ENCODE measurements at places on chromosomes 3 and 15.

DNA sequence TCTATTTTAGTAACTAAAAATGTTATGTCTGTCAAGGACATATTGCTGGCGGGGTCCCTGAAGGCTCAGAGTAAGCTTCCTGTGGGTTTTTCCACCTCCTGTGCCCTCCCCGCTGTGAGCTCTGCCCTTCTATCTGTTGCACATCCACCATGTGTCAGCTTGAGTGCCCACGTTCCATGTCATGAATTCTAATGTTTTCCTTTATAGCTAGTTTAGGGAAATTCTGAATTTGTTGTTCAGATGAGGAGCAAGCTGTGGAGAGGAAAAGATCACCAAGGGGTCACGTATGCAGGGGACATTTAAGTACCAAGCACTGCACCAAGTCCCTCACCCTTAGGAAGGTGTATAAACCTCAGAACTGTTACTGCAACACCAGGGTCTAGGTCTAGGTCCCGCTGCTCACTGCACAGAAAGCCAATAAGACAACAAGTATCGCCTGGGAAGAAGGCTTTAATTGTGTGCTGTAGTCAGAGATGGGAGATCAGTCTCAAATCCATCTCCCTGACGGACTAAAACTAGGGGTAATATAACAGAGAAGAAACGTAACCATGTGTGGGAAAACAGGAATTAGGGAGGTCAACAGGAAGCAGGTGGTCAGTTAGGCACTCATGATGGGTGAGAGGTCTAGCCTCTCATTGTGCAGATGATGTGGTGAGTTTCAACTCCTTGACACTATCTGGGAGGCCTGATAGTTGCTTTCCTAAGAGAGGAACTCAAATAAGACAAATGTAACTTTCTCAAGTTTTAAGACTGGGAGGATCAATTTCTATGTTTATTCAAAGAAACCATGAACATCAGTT, 9.7 kb downstream of the GP9 start:
- no peak for DNase-seq

DNA sequence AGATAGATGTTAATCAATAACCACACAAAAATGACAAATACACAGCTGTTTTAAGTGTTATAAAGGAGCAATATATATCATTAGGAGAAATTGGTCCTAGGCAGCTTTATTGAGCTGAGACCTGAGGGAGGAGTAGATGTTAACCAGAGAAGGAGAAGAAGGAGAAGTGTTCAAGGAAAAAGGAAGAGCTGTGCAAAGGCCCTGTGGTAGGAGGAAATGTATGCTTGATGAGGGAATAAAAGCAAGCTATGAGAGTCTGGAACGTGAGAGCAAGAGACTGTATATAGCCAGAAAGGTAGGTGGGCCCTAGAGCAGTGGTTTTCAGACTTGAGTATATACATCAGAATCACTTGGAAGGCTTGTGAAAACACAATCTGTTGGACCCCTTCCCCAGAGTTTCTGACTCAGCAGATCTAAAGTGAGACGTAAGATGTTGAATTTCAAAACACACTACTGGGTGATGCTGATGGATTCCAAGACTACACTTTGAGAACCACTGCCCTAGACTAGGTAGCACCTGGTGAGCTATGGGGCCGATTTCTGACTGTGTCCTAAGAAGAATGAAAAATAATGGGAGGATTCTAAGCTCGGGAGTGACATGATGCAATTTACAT, 342.3 kb upstream of the ADAMTS9 start:
- no peak for DNase-seq

DNA sequence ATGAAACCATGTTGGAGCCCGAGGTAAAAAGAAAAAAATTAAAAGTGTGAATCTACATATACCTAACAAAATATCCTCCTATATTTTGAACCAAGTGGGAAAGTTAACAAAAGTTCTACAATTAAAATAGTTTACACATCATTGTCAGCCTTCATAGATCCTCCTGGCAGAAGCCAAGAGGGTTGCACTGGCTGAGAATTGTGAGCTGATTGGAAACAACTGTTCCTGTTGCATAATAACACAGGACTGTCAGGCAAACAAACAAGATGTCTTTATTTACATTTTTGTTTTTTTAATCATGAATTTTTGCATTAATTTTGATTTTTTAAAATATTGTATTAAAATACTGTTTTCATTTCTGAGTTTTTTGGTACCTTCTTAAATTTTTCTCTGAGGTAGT, 215.2 kb upstream of the MME start:
- DNase-seq, result no peak

DNA sequence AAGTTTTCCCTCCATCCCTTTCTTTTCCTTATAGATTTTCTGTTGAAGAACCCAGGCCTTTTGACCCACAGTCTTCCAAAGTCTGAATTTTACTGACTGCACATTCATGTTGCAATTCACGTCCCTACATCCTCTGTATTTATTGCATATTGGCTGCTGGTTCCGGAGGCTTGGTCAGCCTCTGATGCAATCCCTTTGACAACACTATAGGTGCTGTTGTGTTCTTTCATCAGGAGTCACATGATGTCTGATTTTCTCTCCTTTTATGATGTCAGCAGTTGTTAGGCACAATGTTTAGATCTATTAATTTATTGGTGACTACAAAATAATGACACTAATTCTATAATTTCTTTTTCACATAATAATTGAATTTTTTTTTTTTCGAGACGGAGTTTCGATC, 8.7 kb downstream of the CYP1A1 start:
- DNase-seq, result no peak

DNA sequence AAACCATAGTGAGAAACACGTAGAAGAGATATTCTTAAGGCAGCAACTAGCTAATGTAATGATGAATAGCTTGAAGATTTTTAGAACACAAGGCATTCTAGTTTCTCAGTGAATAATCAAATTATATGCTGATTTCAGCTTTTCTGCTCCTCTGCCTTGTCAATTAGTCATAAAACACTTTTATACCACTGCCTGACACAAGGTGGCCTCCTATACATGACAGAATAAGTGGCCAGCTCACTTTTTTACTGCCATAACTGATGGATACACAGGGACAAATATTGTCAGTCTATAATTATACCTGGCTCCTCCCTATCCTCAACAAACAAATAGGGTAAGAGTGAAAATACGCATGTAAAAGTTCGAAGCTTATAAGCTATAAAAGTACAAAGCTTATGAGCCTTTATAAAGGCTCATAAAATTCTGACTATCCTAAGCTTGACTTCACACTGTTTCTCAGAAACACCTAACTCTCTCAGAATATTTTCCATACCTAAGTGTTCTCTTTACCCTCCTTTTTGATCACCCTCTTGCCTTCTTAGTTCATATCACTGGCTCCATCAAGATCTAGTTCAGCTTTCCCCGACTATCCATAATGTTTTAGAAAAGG, 81.6 kb downstream of the HERC1 start:
- DNase-seq, result no peak

Measured in activated CD8-positive, alpha-beta memory T cell treated with anti-CD3 and anti-CD28 coated beads for 24 hours (primary cell).